ENCODE measurements at places on chromosomes 13 and 19. TPM values are rescaled to one million over a fixed set of nuclear protein-coding genes. Genes with fewer than 3 reads are reported as not detected.

DNA sequence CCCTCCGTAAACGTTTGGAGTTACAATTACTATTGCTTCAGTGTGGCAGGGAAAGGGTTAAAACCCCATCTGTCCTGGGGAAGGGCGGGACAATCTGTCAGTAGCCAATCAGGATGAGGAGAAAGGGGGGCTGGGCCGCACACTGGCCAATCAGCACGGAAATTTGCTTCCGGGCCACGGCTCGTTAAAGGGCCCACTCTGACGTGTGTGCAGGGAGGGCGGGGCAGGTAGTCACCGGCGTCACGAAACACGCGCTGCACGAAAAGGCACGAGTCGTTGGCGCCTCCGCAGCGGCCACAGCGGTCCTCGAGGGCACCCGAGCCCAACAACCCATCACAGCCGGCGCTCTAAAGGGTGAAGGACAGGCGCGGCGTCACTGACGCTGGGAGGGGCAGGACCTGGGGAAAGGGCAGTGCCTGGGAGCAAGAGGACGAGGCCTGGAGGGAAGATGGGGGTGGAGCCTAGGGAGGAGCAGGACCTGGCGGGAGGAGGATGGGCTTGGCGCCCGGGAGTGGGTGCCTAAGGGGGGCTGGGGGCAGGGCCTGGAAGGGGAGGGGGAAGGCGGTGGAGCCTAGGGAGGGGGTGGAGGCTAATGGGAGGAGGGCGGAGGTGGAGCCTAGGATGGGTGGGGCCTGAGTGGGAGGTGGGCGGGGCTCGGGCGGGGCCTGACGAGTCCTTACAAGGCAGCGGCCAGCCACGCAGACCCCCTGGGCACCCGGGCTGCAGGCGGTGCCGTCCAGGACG, 4.9 kb downstream of the ADAMTSL5 start:
- H3K27ac ChIP-seq, result no peak overlapping the region
- peaks cover 22% of the 10 kb centered on the region for H3K27me3 ChIP-seq
- peak; percentile 94 for DNase-seq
- H3K36me3 ChIP-seq, result no peaks in the 10 kb centered on the region
- peaks cover 12% of the 10 kb centered on the region for H3K4me1 ChIP-seq

The ONECUT3 gene
- total RNA-seq, result not detected

DNA sequence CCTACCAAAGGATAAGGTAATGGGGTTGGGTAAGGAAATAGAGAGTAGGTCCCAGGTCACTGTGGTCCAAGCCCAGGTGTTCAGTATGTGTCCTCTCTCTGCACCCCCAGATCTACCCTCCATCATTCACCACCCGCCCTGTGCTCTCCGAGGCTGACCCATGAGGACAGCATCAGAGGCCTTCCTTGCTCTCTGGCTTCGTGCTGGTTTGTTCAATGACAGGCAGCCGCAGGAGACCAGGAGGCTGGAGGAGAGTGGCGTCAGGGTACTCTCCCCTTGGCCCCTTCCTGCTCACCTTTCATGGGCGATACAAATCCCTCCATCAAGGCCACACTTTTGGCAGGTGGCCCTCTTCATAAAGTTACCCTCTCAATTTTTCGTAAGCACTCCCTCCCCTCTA, 1.7 kb downstream of the TUBA3C start:
- no peaks in the 10 kb centered on the region for H3K36me3 ChIP-seq
- no peak overlapping the region for H3K4me3 ChIP-seq
- peak; percentile 14 for DNase-seq

GRCh38 chr19:46878613-46879375, 18.0 kb downstream of the ARHGAP35 start:
- H3K36me3 ChIP-seq, result peaks cover 14% of the 10 kb centered on the region
- DNase-seq, result peak; percentile 76
- peak overlapping the region; percentile 66 for H3K27ac ChIP-seq
- H3K27me3 ChIP-seq, result no peaks in the 10 kb centered on the region
- H3K4me1 ChIP-seq, result peaks cover 58% of the 10 kb centered on the region

DNA sequence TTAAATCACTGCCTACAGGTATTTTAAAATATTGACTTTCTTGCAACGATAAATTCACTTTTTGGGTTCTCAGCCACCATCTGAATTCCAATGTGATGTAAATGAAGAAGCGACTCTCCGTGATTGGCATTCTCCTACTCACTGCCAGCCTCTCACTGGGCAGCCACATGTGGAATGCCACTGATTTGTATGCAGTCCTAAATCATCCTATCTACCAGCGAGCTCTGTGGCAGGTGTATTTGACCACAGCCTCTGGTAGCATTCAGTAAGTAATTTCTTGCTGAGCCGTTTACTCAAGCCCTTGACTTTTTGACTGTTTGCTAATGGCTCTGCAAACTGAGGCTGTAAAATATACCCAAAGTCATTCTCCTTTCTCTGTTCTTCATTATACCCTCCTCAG, 559.0 kb upstream of the SLC10A2 start:
- DNase-seq, result no peak
- no peak overlapping the region for H3K27ac ChIP-seq
- H3K4me3 ChIP-seq, result no peak overlapping the region
- H3K4me1 ChIP-seq, result no peaks in the 10 kb centered on the region
- H3K27me3 ChIP-seq, result no peaks in the 10 kb centered on the region

GRCh38 chr13:33971562-33971819, 153.5 kb downstream of the RFC3 start:
- H3K4me3 ChIP-seq, result no peak overlapping the region
- no peaks in the 10 kb centered on the region for H3K27me3 ChIP-seq
- H3K4me1 ChIP-seq, result no peaks in the 10 kb centered on the region

GRCh38 chr19:14352526-14352925, 28.7 kb upstream of the ADGRE5 start:
- no peak overlapping the region for H3K4me3 ChIP-seq
- DNase-seq, result no peak
- H3K4me1 ChIP-seq, result peaks cover 7% of the 10 kb centered on the region
- no peaks in the 10 kb centered on the region for H3K36me3 ChIP-seq
- no peak overlapping the region for H3K27ac ChIP-seq
- H3K27me3 ChIP-seq, result no peaks in the 10 kb centered on the region

DNA sequence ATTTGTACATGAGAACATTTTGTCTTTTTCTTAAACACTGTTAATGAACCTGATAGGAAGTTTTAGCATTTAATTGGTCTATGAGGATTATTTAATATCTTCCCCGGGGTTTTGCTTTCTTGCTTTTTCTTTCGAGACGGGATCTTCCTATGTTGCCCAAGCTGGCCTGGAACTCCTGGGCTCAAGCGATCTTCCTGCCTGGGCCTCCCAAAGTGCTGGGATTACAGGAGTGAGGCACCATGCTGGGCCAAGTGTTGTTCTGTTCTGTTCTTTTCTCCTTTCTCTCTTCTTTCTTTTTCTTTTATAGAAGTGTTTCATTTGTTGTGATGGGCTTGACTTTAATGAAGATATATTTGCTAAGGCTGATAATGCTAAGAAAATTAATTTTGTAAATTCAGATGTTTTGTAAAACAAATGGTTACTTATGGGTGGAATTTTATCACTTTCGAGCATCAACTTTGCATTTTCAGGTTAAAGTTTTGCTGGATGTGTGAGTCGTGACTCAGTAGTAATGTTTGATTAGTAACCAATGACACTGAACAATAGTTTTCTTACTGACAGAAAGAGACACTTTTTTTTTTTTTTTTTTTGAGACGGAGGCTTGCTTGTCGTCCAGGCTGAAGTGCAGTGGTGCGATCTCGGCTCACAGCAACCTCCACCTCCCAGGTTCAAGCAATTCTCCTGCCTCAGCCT, 2.2 kb downstream of the PAN3 start:
- no peak overlapping the region for H3K4me3 ChIP-seq
- DNase-seq, result no peak
- H3K36me3 ChIP-seq, result peaks cover 8% of the 10 kb centered on the region
- H3K4me1 ChIP-seq, result peaks cover 4% of the 10 kb centered on the region

The ZNF556 gene
- 0.08 TPM for total RNA-seq

GRCh38 chr13:111384441-111385182, 64.2 kb downstream of the TEX29 start:
- H3K27ac ChIP-seq, result no peak overlapping the region
- no peaks in the 10 kb centered on the region for H3K4me1 ChIP-seq
- no peak overlapping the region for H3K4me3 ChIP-seq
- no peaks in the 10 kb centered on the region for H3K36me3 ChIP-seq
- peak; percentile 47 for DNase-seq
